PC-9 (cell line): ENCODE measurements at places on chromosomes 12 and 14.

- no peak for DNase-seq
These were observed 87.5 kb downstream of the POLR3B start for GRCh38 chr12:106445053-106445452.

DNA sequence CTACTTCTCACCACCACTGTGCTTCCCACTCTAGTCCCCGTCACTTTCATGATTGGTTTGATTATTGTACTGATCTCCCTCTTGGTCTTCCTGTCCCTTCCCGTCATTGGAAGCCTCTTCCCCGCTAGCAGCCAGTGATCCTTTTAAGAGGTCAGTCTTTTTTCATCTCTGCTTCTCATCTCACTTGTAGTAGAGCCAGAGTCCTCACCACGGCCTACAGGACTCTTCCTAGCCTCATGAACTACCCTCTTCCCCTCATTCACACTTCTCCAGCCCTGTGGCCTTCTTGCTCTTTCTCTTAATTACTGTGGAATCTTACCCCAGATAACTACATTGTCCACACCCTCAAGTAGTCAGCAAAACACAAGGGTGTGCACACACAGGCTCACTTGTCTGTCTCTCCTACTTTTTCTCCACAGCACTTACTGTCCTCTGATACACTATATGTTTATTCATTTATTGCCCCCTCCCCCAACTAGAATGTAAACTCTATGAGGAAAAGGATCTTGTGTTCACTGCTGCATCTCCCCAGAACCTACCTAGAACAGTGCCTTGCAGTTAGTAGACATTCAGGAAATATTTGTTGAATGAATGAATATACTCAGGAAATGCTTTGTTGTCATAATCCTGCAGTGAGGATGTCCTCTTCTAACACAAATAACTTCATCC is 66.3 kb downstream of the CKB start:
- DNase-seq = no peak

DNA sequence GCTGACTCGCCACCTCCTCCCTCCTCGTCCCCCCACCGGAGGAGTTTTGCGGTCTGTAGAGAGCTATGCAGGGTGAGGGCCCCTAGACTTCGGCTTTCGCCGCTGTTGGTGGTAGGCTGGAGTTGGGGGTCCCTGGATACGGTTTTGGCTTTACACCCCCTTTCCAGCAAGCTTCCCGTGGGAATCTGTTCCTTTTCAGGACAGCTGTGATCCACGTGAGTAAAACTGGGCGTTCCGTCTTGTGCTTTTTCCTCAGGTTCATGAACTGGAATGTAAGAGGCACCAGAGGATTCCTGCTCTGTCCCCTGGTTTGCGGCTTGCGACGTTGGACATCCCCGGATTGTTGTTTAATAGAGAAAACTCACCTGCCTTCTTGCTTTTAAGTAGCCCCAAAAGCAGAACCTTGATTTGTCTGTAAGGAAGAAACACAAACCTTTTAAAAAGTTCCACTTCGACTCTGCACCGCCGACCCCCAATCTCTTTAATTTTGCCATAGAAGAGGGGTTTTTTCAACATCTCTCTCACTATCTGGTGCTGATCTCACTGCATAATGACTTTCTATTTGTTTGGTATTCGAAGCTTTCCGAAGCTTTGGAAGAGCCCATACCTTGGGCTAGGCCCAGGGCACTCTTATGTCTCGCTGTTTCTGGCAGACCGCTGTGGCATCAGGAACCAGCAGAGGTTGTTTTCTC is 490 bp downstream of the PRORP start:
- DNase-seq = no peak

GRCh38 chr14:79118291-79118690 is 948.1 kb downstream of the NRXN3 start:
- DNase-seq = no peak

GRCh38 chr12:89706986-89707702 is 1.5 kb downstream of the ATP2B1 start:
- DNase-seq = no peak

- no peak for DNase-seq
These were observed 30.7 kb upstream of the BCL7A start for GRCh38 chr12:121990692-121991603.
